H7 (cell line): ENCODE measurements at places on chromosomes 16 and 17.

- DNase-seq = no peak
Measured at GRCh38 chr17:19730843-19731242, 14.5 kb upstream of the SLC47A2 start.

GRCh38 chr16:16028311-16028999 is 79.0 kb downstream of the ABCC1 start:
- no peak for DNase-seq

GRCh38 chr17:40113907-40114245 is 7.9 kb upstream of the MSL1 start:
- peak; percentile 38 for DNase-seq

GRCh38 chr17:7296189-7296861 is 1.9 kb upstream of the YBX2 start:
- DNase-seq = peak; percentile 96

DNA sequence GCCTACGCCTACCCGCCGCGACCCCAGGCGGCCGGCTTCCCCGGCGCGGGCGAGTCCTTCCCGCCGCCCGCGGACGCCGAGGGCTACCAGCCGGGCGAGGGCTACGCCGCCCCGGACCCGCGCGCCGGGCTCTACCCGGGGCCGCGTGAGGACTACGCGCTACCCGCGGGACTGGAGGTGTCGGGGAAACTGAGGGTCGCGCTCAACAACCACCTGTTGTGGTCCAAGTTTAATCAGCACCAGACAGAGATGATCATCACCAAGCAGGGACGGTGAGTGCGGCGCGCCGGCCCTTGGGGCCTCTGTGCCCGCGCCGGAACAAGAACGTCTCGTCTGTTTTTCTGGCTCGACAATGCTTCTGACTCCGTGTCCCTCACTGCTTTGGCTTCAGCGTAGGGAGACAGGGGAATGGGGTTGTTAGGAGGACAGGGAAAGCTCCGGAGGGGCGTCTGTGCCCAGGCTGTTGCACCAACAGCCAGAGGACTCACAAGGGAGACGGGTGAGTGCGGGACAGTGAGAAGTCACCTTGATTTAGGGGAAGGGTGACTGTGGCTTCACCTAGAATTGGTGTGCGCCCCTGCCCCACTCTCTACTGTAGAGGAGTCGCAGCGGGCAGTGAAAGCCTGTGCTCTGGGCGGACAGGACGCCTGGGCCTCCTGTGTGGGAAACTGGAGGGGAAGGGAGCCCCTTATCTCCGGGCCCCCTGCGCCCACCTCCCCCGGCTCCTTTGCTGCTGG is 806 bp downstream of the TBX21 start:
- peak; percentile 79 for DNase-seq

- peak; percentile 75 for DNase-seq
Measured at GRCh38 chr16:85625485-85626117, 12.5 kb downstream of the GSE1 start.

- no peak for DNase-seq
Measured at GRCh38 chr16:77594057-77594456, 128.3 kb upstream of the NUDT7 start.

- no peak for DNase-seq
Measured at GRCh38 chr17:4675791-4676190, 28.1 kb downstream of the PELP1 start.

DNA sequence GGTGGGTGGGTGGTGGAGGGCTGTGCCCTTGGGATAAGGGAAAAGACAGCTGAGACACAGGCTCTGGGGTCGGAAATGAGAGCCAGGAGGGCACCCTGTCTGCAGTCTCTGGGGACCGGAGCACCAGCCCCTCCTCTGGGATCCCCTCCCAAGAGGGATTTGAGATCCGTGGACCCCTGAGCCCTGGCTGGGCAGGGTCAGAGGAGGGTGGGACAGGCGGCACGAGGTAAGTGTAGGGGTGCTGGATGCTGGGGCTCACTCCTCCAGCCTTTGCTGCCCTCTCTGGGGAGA is 425 bp downstream of the SGSH start:
- no peak for DNase-seq

- DNase-seq = peak; percentile 69
Measured at GRCh38 chr17:31560616-31561235, 169.3 kb downstream of the RAB11FIP4 start.

DNA sequence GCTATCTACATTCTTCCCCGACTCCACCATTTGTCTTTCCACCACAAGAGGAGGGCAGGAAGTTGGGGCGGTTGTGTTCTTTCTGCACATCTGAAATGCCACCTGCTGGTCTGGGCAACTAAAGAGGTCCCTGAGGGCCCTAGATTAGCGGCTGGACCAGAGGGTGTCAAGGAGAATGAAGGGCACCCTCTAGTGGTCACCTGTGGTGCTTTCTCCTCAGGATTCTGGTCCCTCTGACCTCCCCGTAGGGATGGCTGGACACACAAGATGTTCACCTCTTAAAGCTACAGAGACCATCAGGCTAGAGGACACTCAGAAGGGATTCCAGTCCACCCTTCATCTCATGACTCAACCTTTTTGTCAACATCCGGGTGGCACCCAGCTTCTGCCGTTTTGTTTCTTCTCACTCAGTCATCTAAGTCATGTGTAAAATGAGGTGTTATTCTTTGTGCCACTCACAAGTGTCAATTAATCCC is 2.9 kb upstream of the SCIMP start:
- DNase-seq = peak; percentile 89

GRCh38 chr16:17382949-17383863 is 87.6 kb downstream of the XYLT1 start:
- DNase-seq = no peak

- peak; percentile 96 for DNase-seq
Measured at GRCh38 chr17:17681187-17681743, at the start of gene RAI1. TSS of gene RAI1 (plus strand) at chr17:17681458. CDS start at chr17:17792949, 111,491 bp downstream.

- no peak for DNase-seq
Measured at GRCh38 chr16:69118468-69118867, 13.0 kb downstream of the HAS3 start.

DNA sequence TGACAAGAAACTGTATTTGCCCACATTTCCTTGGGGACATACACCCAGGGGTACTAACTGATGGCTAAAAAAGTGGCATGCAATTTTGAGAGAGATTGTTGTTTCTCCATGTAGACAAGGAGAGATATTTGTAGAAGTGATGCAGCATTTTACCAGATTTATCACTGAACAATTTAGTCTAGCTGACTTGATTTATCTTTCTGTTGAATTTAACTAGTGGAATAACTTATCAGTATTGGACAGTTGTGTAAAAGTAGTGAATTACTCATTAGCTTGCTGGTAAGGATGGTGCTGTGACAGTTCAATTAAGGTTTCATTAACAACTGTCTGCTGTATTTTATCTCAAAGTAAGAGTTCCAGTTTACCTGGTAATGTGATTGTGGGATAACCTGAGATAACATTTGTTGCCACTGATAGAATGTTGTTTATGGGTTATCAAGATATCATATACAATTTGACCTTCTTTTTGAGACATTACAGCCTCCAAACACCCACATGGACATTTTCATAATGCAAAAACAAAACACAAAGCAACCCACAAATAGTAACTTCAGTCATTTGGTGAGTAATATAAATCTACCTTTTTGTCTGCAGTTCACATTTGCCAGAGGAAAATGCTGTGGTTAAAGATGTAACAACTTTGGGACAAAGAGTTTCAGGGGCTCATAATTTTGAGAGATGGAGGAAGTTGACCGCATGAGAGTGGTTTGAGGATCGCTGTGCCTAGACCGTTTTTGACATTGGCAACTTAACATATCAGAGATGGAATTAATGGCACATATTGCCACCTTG is 3.8 kb downstream of the NLK start:
- DNase-seq = no peak

- DNase-seq = no peak
Measured at GRCh38 chr16:24174504-24174903, 81.6 kb upstream of the CACNG3 start.

GRCh38 chr16:56197192-56197992 is 6.1 kb downstream of the GNAO1 start:
- no peak for DNase-seq

GRCh38 chr17:40978575-40979151 is 5.5 kb downstream of the KRT40 start:
- DNase-seq = no peak

- peak; percentile 97 for DNase-seq
Measured at GRCh38 chr16:2969545-2970521, 685 bp downstream of the PAQR4 start.

DNA sequence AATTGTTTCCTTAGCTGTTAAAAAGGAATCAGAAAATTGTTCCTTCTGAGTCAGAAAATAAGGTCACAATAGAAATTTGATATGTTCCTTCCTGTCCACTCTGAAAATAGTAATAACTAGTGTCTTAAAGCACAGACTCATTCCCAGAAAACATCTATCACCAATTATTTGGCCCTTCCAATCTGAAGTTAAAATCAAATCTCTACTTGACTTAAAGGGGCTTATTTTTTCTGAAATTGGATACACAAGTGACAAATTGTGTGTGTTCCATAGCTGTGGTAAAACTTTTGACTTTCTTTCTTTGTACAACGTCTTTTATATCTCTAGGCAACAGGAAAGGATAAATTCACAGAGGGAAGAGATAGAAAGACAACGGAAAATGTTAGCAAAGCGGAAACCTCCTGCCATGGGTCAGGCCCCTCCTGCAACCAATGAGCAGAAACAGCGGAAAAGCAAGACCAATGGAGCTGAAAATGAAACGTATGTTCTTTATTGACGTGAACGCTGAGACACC is 54.5 kb upstream of the MRC2 start:
- no peak for DNase-seq
